Endothelial cell of umbilical vein (primary cell): ENCODE measurements at places on chromosomes 2 and 18. TPM values are rescaled to one million over a fixed set of nuclear protein-coding genes. Genes with fewer than 3 reads are reported as not detected.

TRIM54 gene
- polyA plus RNA-seq, result 1.6 and 1.7 TPM in 2 replicates

ADGRF3 gene
- polyA plus RNA-seq, result 0.21 and 0.30 TPM in 2 replicates

COLEC12 gene
- 7.6 and 8.0 TPM in 2 replicates for polyA plus RNA-seq

TCF23 gene
- polyA plus RNA-seq, result not detected in 2 replicates

HMSD gene
- polyA plus RNA-seq, result 0.06 and 0.08 TPM in 2 replicates

CYBRD1 gene
- 23.1 and 24.1 TPM in 2 replicates for polyA plus RNA-seq

DNA sequence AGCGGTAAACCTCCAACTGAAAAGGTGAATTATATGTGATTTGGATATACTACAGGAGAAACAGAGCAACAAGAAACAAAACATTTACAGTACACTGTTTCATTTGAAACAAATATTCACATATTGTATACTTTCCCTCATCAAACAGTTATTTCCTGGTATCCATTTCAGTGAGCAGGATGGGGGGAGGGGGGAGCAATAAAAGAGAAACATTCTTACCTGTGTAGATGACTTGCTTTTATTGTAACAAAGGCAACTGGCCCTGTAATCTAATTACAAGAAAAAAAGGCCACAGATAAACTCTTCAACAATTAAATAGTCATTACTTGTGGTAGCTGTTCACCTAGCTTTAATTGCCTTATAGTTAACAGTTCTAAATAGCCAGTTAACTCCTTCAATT lies 3.9 kb upstream of the PPP1CB start:
- DNase-seq, result no peak

GRCh38 chr2:221467610-221468009 lies 104.5 kb downstream of the EPHA4 start:
- DNase-seq, result peak; percentile 95

DNA sequence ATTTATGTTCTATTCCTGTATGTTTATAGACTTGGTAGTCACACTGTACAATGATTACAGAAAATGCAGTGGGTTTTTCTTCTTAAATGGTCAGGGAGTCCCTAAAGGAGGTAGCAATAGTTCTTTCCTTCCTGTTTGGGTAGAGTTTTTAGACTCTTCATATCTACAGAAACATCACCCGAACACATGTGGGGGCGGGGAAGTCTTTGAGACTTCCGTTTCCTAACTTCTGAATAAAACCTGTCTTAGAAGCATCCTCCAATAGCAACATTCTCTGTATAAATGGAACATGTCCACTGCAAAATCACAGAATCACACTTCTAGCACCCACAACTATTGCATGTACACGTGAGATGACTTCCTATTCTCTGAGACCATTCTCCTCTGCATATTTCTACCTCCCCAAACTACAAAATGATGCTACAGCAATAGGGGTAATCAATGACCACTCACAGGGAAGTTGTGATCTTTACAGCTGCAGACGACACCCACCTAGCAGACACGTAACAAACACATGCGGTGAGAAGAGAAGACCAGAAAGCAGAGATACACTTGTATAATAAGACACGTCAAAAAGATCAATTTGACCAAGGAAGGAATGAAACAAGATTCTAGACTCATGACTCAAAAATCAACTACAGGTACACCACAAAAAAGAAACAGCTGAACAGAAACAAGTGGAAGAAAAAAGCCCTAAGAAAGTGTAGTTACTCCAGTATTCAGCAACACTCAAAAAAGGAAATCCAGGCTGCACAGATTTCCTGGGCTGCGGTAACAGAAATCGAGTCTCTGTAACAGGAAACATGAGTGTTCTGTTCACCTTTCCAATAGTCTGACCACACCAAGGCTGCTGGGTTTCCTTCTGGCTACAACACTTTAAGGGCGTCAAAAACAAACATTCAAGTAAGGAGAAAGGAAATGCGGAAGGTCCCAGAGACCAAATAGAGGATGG lies 120.4 kb downstream of the ZNF516 start:
- DNase-seq, result no peak

DNA sequence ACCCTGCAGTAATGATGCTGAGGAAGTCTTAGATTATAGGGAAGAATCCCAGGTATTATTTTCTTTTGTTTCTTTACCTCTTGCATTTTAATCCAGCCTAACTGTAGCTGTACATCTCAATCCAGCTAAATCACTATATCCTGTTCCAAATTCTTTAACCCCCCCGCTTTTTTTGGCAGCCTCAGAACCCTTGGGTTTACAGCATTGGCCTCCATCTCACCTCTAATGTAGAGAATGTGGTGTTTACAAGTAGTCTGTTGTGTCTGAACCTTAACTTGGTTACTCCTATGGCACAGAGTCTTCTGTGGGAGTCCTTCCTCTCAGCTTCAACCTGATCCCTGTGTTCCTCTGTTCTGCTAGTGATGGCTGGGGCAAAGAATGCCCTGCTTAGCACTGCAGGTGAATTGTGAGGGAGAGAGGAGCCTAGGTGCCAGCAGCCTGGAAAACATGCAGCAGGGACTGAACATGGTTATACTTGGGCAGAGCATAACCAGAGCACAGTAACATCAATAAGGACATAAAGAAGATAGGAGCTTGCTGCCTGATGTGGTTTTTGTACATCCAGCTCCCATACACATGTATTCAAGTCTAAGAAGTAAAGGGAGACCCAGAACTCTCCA lies 130.2 kb downstream of the FAM124B start:
- no peak for DNase-seq

GRCh38 chr2:174775571-174775980 lies 11.3 kb upstream of the CHRNA1 start:
- DNase-seq, result no peak

DNA sequence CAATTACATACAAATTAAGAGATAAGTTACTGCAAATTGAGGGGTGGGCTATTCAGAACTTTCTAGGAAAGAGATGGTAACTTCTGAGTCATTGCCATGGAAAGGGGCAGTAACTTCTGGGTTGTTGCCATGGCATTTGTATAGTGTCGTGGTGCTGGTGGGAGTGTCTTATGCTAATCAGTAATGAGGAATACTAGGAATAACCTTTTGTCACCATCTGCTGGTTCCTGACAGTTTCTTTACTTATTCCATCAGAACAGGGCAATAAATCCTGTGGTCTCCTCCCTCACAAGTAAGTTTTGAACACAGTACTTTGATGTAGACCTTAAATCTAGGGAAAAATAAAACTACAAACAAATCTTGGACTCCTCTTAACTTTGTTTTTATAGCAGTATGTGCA lies 435.4 kb downstream of the BCL11A start:
- no peak for DNase-seq
